ENCODE measurements at places on chromosomes 12 and 14. TPM values are rescaled to one million over a fixed set of nuclear protein-coding genes. Genes with fewer than 3 reads are reported as not detected.

Gene ARL1
- total RNA-seq, result 115 TPM

Gene RFX4
- not detected for total RNA-seq

Gene GPR135
- total RNA-seq, result 1.8 TPM

Gene C3AR1
- 1.2 TPM for total RNA-seq

Gene BEST3
- 0.60 TPM for total RNA-seq

Gene OR10P1
- not detected for total RNA-seq

Gene SNW1
- 57.0 TPM for total RNA-seq

GRCh38 chr12:30806989-30807694, 52.4 kb upstream of the CAPRIN2 start:
- no peak overlapping the region for H3K4me3 ChIP-seq
- H3K27me3 ChIP-seq, result no peaks in the 10 kb centered on the region
- DNase-seq, result peak; percentile 67
- H3K4me1 ChIP-seq, result no peaks in the 10 kb centered on the region

DNA sequence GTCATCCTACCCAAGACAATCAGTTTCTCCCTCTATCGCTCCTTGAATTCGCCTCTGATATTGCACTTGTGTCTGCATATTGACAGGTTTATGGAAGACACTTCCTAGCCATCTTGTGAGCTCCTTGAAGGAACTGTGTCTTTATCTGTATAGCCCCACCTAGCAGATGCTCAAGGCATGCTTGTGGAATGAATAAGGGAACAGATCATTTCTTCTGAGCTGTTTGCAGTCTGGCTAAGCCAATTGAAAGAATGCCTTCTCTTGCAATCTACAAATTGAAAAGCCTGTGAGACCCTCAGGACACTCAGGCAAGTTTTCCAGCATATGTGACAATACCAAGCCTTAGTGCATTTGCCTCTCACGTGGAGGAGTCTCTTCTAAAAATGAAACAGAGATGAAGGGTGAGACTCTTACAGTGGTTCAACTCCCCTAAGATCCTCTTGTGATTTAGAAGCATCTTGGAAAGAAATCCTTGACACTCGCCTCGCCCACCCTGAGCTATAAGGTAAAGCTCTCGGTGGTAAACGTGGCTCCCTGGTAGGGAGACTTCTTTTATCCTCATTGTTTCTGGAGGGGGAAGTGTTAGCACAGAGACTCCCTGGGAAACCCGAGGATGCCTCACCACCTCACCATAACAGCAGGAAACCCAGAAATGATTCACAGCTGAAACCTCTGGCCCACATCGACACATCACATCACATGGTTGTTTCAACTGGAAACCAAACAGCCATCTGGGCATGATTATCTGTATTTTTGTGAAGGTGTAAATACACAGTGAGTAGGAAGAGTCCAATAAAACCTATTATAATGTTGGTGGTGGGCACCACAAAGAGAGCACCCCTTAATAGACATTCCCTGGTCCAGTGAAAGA, 112.3 kb upstream of the BCL2L14 start:
- H3K4me3 ChIP-seq, result no peak overlapping the region
- H3K27ac ChIP-seq, result peak overlapping the region; percentile 25
- no peaks in the 10 kb centered on the region for H3K36me3 ChIP-seq
- no peaks in the 10 kb centered on the region for H3K27me3 ChIP-seq
- H3K4me1 ChIP-seq, result no peaks in the 10 kb centered on the region

- H3K4me3 ChIP-seq, result no peak overlapping the region
- H3K27me3 ChIP-seq, result no peaks in the 10 kb centered on the region
- H3K4me1 ChIP-seq, result peaks cover 3% of the 10 kb centered on the region
- no peak for DNase-seq
- no peaks in the 10 kb centered on the region for H3K36me3 ChIP-seq
- H3K27ac ChIP-seq, result no peak overlapping the region
Measured at GRCh38 chr14:104101651-104102281, 16.3 kb downstream of the ASPG start.

- no peak overlapping the region for H3K27ac ChIP-seq
- peaks cover 4% of the 10 kb centered on the region for H3K4me1 ChIP-seq
- no peaks in the 10 kb centered on the region for H3K27me3 ChIP-seq
- H3K36me3 ChIP-seq, result no peaks in the 10 kb centered on the region
- DNase-seq, result peak; percentile 4
Measured at GRCh38 chr14:99514552-99515300, 33.5 kb downstream of the CCNK start.

DNA sequence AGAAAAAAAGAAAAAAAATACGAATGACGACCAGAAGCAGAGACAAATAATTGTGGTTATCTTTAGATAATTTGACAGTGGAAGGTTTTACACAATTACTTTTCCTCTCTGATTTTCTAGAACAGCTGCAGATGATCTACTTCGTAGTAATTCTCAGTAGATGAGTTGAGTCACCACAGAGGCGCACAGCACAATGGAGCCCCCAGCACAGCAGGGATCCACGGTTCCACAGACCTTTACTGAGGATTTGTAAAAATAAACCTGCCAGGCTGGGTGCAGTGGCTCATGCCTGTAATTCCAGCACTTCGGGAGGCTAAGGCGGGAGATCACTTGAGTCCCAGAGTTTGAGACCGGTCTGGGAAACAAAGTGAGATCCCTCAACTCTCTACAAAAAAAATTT, 29.3 kb downstream of the AMN start:
- no peaks in the 10 kb centered on the region for H3K27me3 ChIP-seq
- H3K27ac ChIP-seq, result no peak overlapping the region
- no peak for DNase-seq
- no peaks in the 10 kb centered on the region for H3K4me1 ChIP-seq
- no peak overlapping the region for H3K4me3 ChIP-seq

GRCh38 chr12:20578142-20578541, 117.0 kb upstream of the SLCO1C1 start:
- H3K27me3 ChIP-seq, result no peaks in the 10 kb centered on the region
- H3K36me3 ChIP-seq, result no peaks in the 10 kb centered on the region
- no peak for DNase-seq

GRCh38 chr12:124218243-124218560, 76.7 kb upstream of the RFLNA start:
- DNase-seq, result no peak
- H3K4me3 ChIP-seq, result no peak overlapping the region
- H3K36me3 ChIP-seq, result no peaks in the 10 kb centered on the region
- H3K27ac ChIP-seq, result no peak overlapping the region
- H3K4me1 ChIP-seq, result no peaks in the 10 kb centered on the region

DNA sequence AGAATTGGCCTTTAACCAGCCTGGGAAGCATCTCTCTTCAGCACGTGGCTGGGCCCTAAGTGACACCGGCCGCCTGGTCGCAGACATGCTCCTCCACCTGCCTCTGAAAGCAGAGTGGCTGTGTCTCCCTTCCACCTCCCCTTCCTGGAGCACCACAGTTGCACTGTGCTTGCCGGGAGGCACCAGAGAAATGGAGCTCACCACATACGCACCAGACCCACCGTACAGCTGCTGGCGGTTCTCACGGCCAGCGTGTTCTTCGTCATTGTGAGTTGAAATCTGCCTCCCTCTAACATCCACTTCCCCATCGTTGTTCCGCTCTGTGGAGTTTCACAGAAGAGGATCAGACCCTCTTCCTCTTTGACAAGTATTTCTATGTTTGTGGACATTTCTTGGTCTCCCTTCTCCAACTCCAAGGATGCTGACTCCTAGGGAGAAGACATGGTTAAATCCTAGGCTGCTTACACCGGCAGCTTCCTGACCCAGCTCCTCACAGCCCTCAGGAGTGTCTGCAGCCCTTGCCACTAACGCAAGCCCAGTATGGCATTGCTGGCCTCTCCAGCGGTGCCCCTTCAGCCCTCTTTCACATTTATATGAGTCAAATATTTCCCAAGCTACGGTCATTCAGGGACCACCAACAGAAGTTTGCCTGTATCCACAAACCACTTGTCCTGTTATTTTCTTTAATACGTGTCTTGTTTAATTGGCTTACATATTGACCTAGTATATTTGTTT, 11.5 kb upstream of the KRT5 start:
- no peak for DNase-seq
- no peaks in the 10 kb centered on the region for H3K4me1 ChIP-seq
- no peak overlapping the region for H3K27ac ChIP-seq
- H3K27me3 ChIP-seq, result no peaks in the 10 kb centered on the region
- no peak overlapping the region for H3K4me3 ChIP-seq
- H3K36me3 ChIP-seq, result no peaks in the 10 kb centered on the region

DNA sequence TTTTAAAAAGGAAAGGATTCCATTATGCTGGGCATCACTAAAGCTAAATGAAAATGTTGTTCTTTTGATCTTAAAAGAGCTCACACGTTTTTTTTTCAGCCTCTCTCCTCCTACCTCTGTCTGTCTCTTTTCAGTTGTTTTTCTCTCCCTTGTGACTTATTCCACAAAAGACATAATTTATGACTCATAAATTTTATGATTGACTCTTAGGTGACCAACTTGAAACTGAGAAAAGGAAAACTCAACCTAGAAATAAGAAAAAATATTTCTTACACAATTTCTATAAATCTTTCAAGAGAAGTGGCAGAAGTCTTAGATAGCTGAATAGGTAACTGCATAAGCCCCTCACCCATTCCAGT, 227.7 kb upstream of the DDHD1 start:
- H3K4me3 ChIP-seq, result no peak overlapping the region
- DNase-seq, result no peak
- no peaks in the 10 kb centered on the region for H3K4me1 ChIP-seq
- no peaks in the 10 kb centered on the region for H3K36me3 ChIP-seq
- H3K27ac ChIP-seq, result no peak overlapping the region

- no peak overlapping the region for H3K4me3 ChIP-seq
- no peak for DNase-seq
- no peaks in the 10 kb centered on the region for H3K36me3 ChIP-seq
- H3K4me1 ChIP-seq, result no peaks in the 10 kb centered on the region
- no peaks in the 10 kb centered on the region for H3K27me3 ChIP-seq
Measured at GRCh38 chr12:122790393-122791075, 16.2 kb downstream of the CCDC62 start.

GRCh38 chr12:45743247-45743646, 13.7 kb downstream of the ARID2 start:
- H3K4me1 ChIP-seq, result no peaks in the 10 kb centered on the region
- H3K4me3 ChIP-seq, result no peak overlapping the region
- H3K27me3 ChIP-seq, result no peaks in the 10 kb centered on the region
- DNase-seq, result no peak
- H3K27ac ChIP-seq, result no peak overlapping the region

DNA sequence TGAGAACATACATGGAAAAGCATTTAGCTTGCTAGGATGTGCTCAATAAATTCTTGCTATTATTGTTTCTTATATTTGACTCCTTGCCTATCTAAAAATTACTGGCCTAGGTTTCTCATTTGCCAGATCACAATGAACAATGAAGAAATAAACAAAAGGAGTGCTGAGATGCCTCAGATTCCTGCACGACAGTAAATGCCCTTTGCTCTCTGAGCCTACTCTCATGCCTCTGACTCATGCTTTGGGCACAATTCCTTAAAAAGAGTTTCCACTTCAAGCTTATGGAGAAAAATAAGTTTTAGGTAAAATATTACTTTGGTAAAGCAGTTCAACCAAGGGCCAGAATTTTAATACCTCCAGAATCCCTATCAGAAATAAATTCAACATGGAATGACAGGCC, 30.9 kb downstream of the GRIN2B start:
- H3K36me3 ChIP-seq, result no peaks in the 10 kb centered on the region
- H3K27me3 ChIP-seq, result no peaks in the 10 kb centered on the region
- H3K27ac ChIP-seq, result peak overlapping the region; percentile 79
- H3K4me1 ChIP-seq, result peaks cover 9% of the 10 kb centered on the region
- DNase-seq, result peak; percentile 37

GRCh38 chr12:57340104-57340503, 89.1 kb upstream of the STAC3 start:
- DNase-seq, result peak; percentile 69
- H3K4me3 ChIP-seq, result no peak overlapping the region
- H3K27me3 ChIP-seq, result no peaks in the 10 kb centered on the region
- H3K4me1 ChIP-seq, result peaks cover 3% of the 10 kb centered on the region
- H3K36me3 ChIP-seq, result no peaks in the 10 kb centered on the region

- no peaks in the 10 kb centered on the region for H3K36me3 ChIP-seq
- no peaks in the 10 kb centered on the region for H3K27me3 ChIP-seq
- DNase-seq, result no peak
- H3K4me1 ChIP-seq, result no peaks in the 10 kb centered on the region
Measured at GRCh38 chr14:50290306-50290705, 21.7 kb downstream of the L2HGDH start.

DNA sequence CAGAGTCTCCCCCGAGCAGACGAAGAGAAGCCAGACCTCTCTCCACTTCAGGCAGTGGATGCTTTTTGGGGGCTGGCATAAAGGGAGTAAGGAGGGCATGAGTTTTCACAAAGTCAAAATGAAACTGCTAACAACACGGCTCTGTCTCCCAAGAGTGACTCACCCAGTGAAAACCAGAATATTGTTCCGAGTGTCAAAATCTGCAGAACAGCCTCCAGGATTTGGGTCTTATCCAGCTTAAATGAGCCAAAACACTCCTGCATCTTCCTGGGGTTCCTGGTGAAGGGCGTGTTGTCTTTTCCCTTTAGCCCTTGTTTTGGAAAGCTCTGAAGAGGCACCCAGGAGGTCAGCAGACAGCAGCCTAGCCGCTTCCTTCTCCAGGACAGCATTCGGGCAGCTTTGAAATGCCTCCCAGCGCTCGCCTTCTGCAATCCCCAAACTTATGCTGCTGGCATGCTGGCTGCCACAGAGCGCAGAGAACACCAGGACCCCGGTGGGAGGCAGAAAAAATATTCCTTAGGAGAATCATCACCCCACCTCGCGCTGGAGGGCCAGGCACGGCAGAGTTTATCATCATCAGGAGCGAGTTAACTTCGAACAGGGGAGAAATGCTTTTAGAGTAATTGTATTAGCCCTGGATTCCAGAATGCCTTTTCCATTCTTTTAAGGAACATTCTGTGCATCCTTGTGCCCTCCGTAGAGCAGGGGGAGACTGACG, 117.7 kb upstream of the NCOR2 start:
- no peak for DNase-seq
- H3K27me3 ChIP-seq, result no peaks in the 10 kb centered on the region
- H3K4me3 ChIP-seq, result no peak overlapping the region
- H3K27ac ChIP-seq, result peak overlapping the region; percentile 69
- peaks cover 45% of the 10 kb centered on the region for H3K4me1 ChIP-seq

GRCh38 chr12:4460761-4461160, 15.1 kb upstream of the FGF6 start:
- no peak overlapping the region for H3K27ac ChIP-seq
- peaks cover 4% of the 10 kb centered on the region for H3K27me3 ChIP-seq
- H3K4me1 ChIP-seq, result no peaks in the 10 kb centered on the region
- H3K36me3 ChIP-seq, result no peaks in the 10 kb centered on the region
- no peak overlapping the region for H3K4me3 ChIP-seq
- no peak for DNase-seq

- H3K27me3 ChIP-seq, result no peaks in the 10 kb centered on the region
- DNase-seq, result peak; percentile 62
- H3K4me1 ChIP-seq, result peaks cover 31% of the 10 kb centered on the region
- H3K36me3 ChIP-seq, result no peaks in the 10 kb centered on the region
- peak overlapping the region; percentile 98 for H3K27ac ChIP-seq
Measured at GRCh38 chr12:14774906-14775635, 28.2 kb downstream of the WBP11 start.

GRCh38 chr12:73659802-73660201, 877.8 kb upstream of the ATXN7L3B start:
- H3K27ac ChIP-seq, result no peak overlapping the region
- no peaks in the 10 kb centered on the region for H3K4me1 ChIP-seq
- DNase-seq, result no peak

- H3K4me3 ChIP-seq, result no peak overlapping the region
- no peaks in the 10 kb centered on the region for H3K36me3 ChIP-seq
- no peaks in the 10 kb centered on the region for H3K4me1 ChIP-seq
Measured at GRCh38 chr12:107406932-107407331, 278.7 kb upstream of the PWP1 start.

Data from hepatocyte (in vitro differentiated cells).